ENCODE measurements at places on chromosomes 7 and 10. TPM values are rescaled to one million over a fixed set of nuclear protein-coding genes. Genes with fewer than 3 reads are reported as not detected.
A peak's percentile ranks its signal among the peaks of the same experiment; 100 is the strongest.

GRCh38 chr10:58351616-58352578 is 17.1 kb downstream of the UBE2D1 start:
- no peak for DNase-seq

GRCh38 chr7:25720427-25720826 is 431.6 kb upstream of the NFE2L3 start:
- DNase-seq, result no peak

OR2A1 gene
- polyA plus RNA-seq, result 0.02 TPM

GRCh38 chr7:133688483-133689239 is 435.8 kb downstream of the EXOC4 start:
- DNase-seq, result no peak

GRCh38 chr7:132991615-132992587 is 90.0 kb downstream of the CHCHD3 start:
- DNase-seq, result no peak

GRCh38 chr7:42549866-42550485 is 313.0 kb upstream of the GLI3 start:
- no peak for DNase-seq

SLC16A12 gene
- polyA plus RNA-seq, result 2.7 TPM

GRCh38 chr10:75544386-75544785 is 113.0 kb downstream of the LRMDA start:
- DNase-seq, result no peak

GRCh38 chr7:27999829-28000228 is 180.8 kb downstream of the JAZF1 start:
- no peak for DNase-seq

YAE1 gene
- polyA plus RNA-seq, result 30.9 TPM

GIMAP5 gene
- 22.3 TPM for polyA plus RNA-seq

- no peak for DNase-seq
Measured at GRCh38 chr7:42868480-42868879, 43.4 kb downstream of the C7orf25 start.

GRCh38 chr10:84695902-84696301 is 367.5 kb downstream of the CCSER2 start:
- DNase-seq, result no peak

- DNase-seq, result no peak
Measured at GRCh38 chr10:98308669-98309365, 40.8 kb upstream of the LOXL4 start.

GRCh38 chr10:4678023-4678950 is 147.7 kb upstream of the AKR1E2 start:
- DNase-seq, result no peak

DNA sequence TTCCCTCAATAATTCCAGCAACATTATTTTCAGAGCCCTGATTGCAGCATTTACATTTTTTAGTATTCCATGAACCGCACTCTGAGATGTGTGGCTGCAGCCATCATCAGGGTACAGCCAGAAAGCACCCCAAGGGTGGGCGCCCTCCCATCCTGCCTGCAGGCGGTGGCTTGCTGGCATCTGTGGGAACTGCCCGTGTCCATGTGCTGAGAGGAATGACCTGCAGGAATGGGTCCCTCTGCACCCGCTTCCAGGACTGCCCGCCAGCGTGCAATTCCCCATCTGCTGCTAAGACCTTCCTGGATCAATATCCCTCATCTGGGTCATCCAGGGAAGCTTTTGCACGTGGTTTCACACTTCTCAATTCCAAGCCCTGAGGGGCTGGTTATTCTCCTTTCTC is 32.8 kb upstream of the NUB1 start:
- no peak for DNase-seq

- peak; percentile 73 for DNase-seq
Measured at GRCh38 chr7:4788627-4789189, 13.3 kb downstream of the AP5Z1 start.

UTF1 gene
- not detected for polyA plus RNA-seq

GRCh38 chr7:935164-935873 is 19.2 kb downstream of the ADAP1 start:
- DNase-seq, result peak; percentile 48

GRCh38 chr7:25895792-25896171 is 256.2 kb upstream of the NFE2L3 start:
- no peak for DNase-seq

NUTM2E gene
- not detected for polyA plus RNA-seq

ADCY1 gene
- 2.2 TPM for polyA plus RNA-seq

ANKRD7 gene
- 1.1 TPM for polyA plus RNA-seq

GRCh38 chr10:6232846-6233724 is 30.4 kb downstream of the PFKFB3 start:
- no peak for DNase-seq

CCSER2 gene
- polyA plus RNA-seq, result 30.7 TPM

- peak; percentile 75 for DNase-seq
Measured at GRCh38 chr10:30980951-30981616, 50.6 kb downstream of the ZNF438 start.

- no peak for DNase-seq
Measured at GRCh38 chr10:26997610-26998009, 102.7 kb downstream of the ANKRD26 start.

- no peak for DNase-seq
Measured at GRCh38 chr10:12703126-12703525, 298.4 kb downstream of the CCDC3 start.

DNA sequence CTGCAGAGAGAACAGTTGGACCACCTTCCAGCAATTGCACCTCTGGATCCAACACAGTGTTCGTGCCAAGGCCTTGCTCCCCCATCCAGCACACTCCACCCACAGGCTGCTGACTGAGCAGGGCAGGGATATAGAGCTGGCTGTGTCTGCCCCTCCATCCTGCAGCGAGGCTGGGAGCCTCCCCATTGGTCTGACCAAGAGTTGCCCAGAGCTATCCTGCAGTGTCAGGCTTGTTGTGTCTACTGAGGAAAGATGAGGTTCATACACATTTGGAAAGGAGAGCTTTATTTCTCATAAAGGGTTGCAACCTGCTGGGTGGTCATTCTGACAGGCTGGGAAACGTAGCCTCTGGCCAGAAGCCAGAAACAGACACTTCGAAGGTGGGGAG is 27.1 kb downstream of the PRF1 start:
- no peak for DNase-seq

GRCh38 chr7:6613706-6614105 is 1.7 kb upstream of the ZNF853 start:
- no peak for DNase-seq

DNA sequence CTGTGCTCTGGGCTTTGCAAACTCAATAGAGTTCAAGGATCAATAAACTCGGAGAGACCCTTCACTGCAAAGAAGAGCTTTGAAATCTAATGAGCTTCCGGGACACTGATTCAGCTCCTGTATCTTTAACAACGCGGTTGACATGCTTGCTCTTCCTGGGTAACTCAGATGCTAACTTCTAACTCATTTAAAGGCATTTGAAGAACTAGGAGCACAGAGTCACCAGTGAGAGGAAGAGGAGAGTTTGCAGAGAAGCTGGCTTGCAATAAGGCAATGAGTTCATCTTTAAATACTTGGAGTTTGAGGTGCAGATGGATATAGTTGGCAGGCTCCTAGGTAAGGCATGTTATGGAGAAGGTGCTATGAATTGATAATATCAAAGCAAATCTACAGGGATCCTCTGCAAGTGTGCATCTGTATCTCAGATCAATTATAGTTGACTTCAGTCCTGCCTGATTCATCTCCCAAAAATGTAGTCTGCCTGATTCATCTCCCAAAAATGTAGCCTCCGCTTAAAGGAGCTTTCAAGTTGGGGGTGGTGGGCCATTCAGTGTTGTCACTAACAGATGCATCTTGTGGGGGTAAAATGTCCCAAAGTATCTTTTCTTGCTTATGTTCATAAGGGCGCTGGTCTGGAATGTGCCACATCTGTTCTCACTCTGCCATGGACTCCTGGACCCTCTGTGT is 182.5 kb upstream of the PRSS58 start:
- DNase-seq, result no peak

SEMA3A gene
- 1.2 TPM for polyA plus RNA-seq

- no peak for DNase-seq
Measured at GRCh38 chr10:2899246-2899951, 167.9 kb upstream of the PFKP start.

DNA sequence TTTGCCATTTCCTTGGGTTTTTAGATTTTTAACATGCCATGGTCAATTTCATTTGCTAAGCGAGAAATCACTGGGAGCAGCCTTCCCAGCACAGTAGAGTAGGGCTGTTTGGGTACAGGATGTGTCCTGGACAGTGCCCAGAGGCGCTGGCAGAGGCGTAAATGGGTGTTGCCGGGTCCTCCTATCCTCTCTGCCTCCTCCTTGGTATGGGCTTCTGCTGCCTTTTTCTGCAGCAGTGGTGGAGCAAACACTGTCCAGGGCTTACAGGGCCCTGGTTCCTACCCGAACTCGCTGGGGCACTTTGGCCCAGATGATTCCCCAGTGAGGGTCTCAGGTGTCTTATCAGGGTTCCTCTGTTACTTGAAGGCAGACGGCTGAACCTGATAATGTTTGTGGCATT is 298.3 kb downstream of the RPS24 start:
- DNase-seq, result no peak

- no peak for DNase-seq
Measured at GRCh38 chr7:26409661-26410547, 118.2 kb downstream of the SNX10 start.

UPK3B gene
- 0.23 TPM for polyA plus RNA-seq

ERVW-1 gene
- polyA plus RNA-seq, result 0.07 TPM

- no peak for DNase-seq
Measured at GRCh38 chr10:61642676-61643075, 20.1 kb upstream of the CABCOCO1 start.

DNA sequence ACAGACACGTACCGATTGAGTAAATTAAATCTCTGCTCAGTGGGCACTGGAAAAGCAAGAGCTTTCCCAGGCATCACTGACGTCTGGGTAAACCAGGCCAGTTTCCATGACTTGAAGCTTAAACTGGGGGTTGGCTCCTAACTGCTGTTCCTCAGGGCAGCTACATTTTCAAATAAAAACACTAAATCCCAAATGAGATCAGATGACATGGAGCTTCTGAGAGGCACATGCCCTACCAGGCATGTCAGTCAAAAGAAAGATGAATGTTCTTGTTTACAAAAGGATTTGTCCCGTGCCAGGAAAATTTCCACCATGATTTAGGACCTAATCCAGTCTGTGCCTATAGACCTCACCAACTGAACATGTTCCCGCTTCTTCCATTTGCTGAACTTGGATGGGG is 220.2 kb downstream of the KCNMA1 start:
- no peak for DNase-seq
